ENCODE measurements at places on chromosomes 1 and 21.

GRCh38 chr1:185648858-185649589 is 85.2 kb upstream of the HMCN1 start:
- DNase-seq: no peak

DNA sequence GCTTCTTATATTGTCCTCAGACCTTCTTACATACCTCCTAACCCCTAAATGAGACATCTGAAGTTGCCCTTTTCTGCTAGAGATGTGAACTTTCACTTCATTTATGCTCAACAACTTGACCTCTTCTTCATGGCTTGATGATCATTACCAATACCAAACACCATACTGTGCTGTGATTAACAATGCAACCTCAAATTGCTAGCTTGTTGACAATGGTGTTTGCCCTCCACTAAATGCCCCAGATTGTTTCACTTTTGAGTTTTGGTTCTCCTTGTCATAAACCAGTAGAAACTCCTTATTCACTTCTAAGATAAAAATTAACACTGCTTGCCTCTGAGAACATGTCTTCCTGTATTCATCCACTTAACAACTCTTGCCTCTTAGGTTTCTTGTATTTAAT is 5.6 kb downstream of the JAK1 start:
- no peak for DNase-seq

GRCh38 chr1:153404768-153405167 is 11.6 kb upstream of the S100A7A start:
- no peak for DNase-seq

- no peak for DNase-seq
Observed at GRCh38 chr1:18058981-18059605, 48.5 kb upstream of the IGSF21 start.

DNA sequence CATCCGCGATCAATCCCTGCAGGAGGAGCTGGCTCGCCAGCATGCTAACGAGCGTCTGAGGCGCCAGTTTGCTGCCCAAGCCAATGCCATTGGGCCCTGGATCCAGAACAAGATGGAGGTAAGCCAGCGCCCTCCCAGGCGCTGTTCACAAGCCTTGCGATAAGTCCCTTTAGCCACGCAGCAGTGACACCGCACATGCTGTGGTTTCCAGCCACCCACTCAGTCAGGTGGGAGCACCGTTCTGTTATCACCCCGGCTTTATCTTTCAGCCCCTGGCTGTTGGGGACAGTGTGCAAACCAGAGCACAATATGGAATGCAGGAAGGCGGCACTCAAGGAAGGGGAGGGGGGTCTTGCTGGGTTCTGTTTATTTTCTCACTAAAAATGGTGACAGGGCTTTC is 41.1 kb upstream of the MTR start:
- no peak for DNase-seq

- DNase-seq: no peak
Observed at GRCh38 chr1:54165146-54165545, 12.3 kb upstream of the CDCP2 start.

GRCh38 chr1:191714845-191715244 is 443.4 kb upstream of the RGS18 start:
- DNase-seq: no peak

Measured in left hindlimb (tissue), 1 donor.